ENCODE measurements at places on chromosomes 6 and 20. TPM values are rescaled to one million over a fixed set of nuclear protein-coding genes. Genes with fewer than 3 reads are reported as not detected.

The ABHD16A gene
- total RNA-seq, result 48.2 TPM

The APMAP gene
- 60.7 TPM for total RNA-seq

The ACTL10 gene
- 1.1 TPM for total RNA-seq

The HFE gene
- 1.1 TPM for total RNA-seq

The TNXB gene
- 2.5 TPM for total RNA-seq

The VSX1 gene
- total RNA-seq, result not detected

The NDUFAF4 gene
- total RNA-seq, result 40.1 TPM

The NKX2-2 gene
- total RNA-seq, result 0.31 TPM

The FAM209A gene
- not detected for total RNA-seq

The KIFC1 gene
- total RNA-seq, result 3.6 TPM

The DEFB132 gene
- not detected for total RNA-seq

The MUC22 gene
- total RNA-seq, result not detected

All from occipital lobe (tissue), 3 donors.